Germinal center (tissue), 1 donor: ENCODE measurements at places on chromosomes 3 and 15.

- no peak for DNase-seq
Measured at GRCh38 chr3:123186695-123187094, 15.0 kb upstream of the SEC22A start.

GRCh38 chr3:139934613-139935015 lies 371 bp upstream of the CLSTN2 start:
- DNase-seq, result peak; percentile 17

- DNase-seq, result no peak
Measured at GRCh38 chr15:38631119-38632075, 66.8 kb upstream of the RASGRP1 start.

GRCh38 chr3:72594615-72595215 lies 253.5 kb downstream of the SHQ1 start:
- DNase-seq, result no peak

DNA sequence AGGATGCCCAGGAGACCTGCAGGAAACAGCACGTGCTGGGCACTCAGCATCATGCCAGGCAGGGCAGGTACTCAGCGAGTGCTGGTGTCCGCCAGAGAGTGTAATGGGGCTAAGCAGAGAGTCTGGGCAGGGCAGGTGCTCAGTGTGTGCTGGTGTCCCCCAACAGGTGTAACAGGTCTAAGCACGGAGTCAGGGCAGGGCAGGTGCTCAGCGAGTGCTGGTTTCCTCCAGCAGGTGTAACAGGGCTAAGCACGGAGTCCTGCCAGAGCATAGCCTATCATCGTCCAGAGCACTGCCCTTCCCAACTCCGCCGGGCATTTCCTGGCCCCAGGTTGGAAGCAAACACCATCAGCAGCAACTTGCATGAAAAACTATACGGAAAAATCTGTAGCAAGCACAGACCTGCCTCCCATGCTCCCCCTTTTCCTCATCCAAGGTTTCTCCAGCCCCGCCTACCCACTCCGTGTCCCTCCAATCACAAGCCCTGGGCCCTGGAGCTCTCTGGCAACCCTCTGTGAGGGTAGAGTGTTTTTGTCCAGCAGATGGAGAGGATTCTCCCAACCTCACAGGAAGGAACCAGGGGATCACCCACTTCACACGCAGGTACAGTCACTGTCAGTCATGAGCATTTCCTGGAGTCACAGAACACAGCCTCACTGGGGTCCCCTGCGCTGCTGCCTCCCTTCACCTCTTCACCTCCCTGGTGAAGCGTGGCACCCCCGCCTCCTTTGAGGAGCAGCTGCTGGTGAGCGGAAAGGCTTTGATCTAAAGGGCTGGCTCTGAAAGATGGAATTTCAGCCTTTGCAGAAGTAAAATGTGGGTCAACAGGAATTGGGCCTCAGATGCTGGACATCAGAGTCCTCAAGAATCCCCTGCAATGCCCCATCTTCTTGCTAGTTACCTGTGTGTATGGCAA lies 302.5 kb downstream of the OCA2 start:
- DNase-seq, result no peak

GRCh38 chr15:25719101-25719985 lies 143.8 kb downstream of the ATP10A start:
- DNase-seq, result no peak

- peak; percentile 51 for DNase-seq
Measured at GRCh38 chr15:91055548-91056331, 33.3 kb upstream of the VPS33B start.

DNA sequence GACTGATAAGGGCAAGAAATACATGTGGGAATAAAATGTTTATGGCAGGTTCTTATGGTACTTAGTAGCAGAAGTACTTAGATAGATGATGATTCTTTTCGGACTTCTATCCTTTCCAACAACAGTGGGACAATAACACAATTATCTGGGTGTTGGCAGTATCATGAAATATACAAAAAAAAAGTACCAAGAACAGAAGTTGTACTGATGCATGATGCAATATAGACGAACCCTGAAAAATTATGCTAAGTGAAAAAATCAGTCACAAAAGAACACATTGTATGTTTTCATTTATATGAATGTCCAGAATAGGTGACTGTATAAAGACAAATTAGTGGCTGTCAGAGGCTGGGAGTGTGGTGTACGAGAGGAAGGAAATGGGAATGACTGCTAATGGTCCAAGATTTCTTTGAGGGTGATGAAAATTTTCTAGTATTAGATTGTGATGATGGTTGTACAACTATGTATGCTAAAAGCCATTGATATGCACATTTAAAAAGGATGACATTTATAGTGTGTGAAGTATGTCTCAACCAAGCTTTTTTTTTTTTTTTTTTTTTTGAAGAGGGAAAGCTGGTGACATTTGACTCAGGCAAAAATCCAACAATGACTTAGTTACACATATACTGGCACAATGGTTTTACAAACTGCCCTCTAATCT lies 20.0 kb downstream of the PDE12 start:
- DNase-seq, result no peak

- DNase-seq, result no peak
Measured at GRCh38 chr15:90436952-90437351, 48.9 kb downstream of the IQGAP1 start.

- no peak for DNase-seq
Measured at GRCh38 chr3:190076601-190077394, 43.9 kb downstream of the P3H2 start.

- DNase-seq, result no peak
Measured at GRCh38 chr3:153961494-153961893, 159.7 kb upstream of the ARHGEF26 start.

DNA sequence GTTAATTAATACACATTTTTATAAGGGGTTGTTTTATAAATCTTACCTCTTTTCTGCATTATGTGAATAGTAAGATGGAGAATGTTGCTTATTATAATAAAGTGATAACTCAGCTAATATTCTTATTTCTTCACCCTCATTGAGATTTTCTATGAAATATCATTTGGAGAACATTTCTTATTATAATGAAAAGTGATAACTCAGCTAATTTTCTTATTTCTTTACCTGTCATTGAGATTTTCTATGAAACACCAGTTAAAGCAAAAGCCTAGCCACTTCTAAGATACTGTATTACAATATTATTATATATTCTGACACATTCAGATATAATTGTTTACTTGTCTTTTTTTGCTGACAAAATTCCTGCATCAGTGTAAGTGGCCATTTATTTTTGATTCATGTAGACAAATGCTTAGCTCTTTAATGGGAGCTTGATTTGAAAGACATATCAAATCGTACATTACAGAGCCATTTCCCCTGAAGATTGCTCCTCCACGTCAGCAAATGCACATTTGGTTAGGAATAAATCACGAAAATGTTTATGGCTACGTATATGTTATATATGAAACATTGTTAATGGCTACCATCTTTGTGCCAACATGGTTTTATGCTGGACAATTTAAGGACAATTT lies 427.5 kb downstream of the CHL1 start:
- no peak for DNase-seq

DNA sequence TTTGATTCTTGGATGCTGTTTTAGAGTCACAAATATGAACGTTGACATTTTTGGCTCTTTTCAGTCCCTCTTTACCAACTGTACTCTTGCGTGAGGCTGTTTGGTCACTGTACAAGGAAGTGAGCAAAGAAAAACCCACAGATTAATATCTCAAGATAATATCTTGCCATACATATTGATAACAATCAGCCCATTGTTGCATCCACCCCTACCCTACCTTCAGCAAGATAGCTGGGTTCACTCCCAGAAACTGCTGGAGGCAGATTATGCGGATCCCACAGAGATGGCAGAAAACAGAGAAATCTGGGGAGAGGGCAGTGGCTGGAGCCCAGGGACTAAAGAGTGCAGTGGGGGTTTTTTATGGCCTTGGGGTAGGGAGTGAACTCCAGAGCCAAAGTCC lies 29.9 kb upstream of the MFSD1 start:
- DNase-seq, result no peak
